ENCODE measurements at places on chromosomes 1 and 21.

DNA sequence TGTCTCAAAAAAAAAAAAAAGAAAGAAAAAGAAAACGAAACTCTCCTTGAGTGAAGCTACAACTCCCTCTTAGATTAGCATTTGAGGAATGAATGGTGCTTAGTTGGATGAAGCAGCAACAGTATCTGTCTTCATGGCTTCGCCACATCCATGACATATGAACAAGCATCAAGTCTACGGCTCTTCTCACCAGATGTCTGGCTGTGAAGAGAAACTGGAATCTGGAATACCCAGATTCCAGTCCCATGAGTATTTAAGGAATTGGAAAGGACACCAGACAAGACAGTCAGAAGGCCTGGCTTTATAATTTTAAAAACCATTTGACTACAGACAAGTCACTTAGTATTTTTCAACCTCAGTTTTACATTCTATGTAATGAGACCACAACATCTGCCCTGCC lies 38.0 kb upstream of the TADA1 start:
- no peak for DNase-seq

- peak; percentile 29 for DNase-seq
Observed at GRCh38 chr1:200128944-200129879, 101.7 kb downstream of the NR5A2 start.

GRCh38 chr1:112840631-112841624 lies 115.1 kb downstream of the SLC16A1 start:
- DNase-seq, result no peak

GRCh38 chr1:183913567-183913993 lies 108.7 kb downstream of the RGL1 start:
- no peak for DNase-seq

DNA sequence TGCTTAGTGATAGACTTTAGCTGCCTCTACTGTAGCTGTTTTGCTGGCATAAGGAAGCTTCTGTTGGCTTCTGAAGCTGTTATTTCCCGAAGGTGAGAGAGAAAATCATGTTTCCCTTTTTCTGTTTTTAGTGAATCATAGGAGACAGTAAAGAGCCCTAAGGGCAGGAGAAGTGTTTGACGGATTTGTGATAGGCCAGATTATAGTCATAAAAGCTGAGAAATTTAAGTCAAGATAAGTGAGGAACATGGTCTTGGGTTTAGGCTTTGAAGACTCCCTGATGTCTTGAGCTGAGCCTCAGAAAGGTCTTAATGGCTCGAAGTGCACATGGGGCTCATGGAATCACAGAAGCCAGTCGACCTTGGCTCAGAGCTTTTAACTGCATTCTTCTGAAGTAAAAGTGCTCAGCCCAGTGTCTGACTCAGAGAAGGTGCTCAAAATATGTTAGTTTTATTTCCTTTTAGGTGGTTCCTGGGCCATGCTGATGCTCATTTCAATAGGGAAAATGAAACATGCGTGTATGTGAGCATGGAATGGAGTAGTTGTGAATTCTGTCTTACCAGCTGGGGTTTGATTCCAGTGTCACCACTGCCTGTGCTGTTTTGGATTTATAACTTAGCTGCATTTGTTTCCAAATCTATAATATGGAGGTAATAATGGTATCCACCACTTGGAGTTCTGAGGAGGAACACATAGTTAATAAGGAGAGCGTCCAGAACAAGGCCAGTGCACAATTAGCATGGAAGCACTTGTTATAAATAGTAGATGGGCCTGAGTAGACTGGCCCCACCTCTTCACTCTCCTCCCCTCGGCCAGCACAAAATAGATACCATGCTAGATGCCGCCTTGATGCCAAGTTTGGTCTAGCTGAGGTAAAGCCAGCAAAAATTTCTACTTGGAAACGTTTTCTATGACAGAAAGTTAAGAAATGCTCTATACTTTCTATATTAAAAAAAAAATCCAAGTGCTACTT lies 99.2 kb downstream of the C1orf21 start:
- DNase-seq, result no peak

DNA sequence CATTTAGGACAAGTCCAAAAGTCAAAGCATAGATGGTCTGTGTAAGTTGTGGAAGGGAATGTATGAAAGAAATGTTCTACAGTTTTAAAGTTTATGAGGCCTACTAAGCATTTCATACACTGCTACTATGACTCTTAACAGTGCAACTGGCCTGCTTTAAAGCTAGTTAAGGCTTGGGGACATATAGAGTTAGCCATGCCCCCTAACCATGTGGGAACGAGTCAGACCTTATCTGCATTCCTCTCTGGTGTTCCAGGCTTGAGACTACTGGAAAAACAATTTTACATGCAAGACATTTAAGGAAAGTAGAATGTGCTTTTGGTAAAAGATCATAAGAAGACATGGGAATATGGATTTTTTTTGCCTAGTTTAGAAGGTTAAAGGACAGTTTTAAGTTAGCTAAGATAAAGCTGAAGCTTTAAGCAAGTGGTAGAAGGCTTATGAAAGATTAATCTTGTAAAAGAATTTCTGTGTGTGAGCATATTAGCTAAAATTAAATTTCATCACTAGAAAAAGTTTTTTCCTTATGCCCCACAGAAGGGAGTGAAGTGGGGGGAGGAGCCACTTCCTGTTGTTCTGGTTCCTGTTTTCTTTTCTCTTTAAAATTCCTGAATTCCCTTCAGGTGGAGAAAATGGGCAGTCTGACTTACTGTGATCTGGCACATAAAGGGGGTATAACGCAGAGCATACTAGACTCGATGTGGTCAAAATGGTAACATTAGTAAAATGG lies 8.9 kb upstream of the CD48 start:
- no peak for DNase-seq

DNA sequence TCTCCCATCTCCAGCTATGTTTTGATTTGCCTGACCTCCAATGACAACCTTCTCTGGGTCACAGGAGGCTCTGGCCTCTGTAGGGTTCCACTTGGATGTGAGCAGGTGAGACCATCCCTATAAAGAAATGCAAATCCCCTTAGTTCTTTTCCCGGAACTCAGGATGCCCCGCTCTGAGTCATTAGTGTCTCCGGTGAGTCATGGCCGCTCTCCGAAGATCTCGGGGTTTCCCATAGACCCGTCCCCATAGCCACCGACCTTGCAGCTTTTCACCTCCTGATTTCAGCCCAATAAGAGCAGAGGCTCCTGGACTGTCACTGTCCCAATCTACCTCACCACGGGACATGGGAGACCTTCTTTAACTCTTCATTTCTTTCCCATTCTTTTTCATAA lies 98.2 kb downstream of the PGBD5 start:
- DNase-seq, result no peak

GRCh38 chr1:101918277-101918676 lies 78.4 kb downstream of the OLFM3 start:
- DNase-seq, result no peak

GRCh38 chr1:199700551-199700950 lies 327.0 kb upstream of the NR5A2 start:
- no peak for DNase-seq

DNA sequence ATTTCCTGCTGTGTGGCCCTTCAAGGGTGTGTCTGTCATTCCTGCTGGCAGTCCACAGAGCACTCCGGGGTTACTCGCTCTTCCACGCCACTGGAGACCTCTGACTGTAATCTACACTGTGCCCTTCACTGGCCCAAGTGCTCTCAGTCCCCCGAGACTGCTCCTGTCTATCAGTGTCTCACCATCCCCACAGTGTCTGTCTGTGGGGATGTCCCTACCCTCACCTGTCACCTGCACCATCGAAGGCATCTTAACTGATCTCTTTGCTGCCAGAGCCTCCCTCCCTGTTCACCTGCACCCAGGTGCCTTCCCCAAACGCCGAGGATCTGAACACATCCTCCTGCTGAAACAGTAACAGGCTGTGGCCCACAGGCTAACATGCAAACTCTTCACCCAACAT lies 136.7 kb downstream of the MATN1 start:
- no peak for DNase-seq

DNA sequence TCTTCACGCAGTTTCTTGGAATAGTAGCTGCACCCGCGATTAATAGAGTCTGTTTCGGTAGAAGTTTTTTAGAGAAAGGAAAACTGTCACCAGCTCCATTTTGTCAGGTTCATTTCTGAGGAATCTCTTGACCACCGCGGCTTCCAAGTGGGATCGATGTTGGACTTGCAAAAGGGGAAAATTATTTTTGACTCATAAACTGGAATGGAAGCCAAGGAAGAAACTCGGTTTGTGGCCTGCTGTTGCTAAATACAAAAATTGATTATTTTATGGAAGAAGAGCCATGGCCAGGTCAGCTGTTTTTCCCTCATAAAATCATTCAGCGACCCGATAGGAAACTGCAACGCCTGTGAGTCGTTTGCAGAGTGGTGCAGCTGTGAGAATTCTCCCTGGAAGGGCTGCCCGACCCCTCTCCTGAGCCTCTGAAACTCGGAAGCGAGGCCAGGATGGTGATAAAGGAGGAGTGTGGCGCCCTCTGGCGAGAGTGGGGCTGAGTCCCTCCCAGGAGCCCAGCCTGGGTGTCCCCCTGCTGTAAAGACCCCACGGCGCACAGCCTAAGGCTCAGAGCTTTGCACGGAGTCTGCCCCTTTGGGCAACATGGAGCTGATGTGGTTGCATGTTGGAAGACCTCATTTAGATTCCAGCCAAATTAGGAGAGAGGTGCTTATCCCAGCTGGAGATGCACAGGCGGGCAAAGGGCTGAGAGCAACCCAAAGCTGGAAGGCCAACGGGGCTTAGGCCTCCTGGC lies 83.6 kb upstream of the SLC25A33 start:
- peak; percentile 29 for DNase-seq

DNA sequence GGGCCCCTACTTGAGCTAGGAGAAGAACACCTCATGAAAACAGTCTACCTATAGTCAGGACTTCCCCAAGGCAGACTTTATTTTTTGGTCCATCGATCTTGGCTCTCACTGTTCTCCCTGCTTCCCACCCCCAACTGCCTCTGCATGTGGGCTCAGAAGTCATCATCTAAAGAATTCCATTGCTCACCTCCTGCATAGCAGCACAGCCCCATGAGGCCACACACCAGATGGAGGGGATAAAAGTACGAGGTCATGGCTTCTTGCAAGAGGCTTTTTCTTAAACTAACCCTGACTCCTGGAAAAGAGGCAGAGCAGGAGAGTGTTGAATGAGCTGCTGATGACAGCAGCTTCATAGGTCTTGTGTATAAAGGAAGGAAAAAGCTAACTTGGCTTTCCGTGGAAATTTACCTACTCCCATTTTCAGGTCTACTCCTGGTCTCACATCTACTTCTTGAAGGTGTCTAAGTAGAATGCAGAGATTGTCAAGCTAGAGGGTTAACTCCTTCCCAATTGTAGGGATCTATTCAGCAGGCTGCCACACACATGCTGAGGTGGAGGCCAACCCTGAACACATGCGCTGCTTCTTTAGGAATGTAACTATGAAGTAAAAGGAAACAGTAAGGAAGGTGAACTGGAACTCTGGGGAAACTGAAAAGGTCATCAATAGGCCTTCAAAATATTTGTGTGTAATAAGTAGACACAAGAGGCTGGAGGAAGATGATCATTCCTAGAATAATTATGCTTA lies 18.7 kb downstream of the WNT2B start:
- no peak for DNase-seq

DNA sequence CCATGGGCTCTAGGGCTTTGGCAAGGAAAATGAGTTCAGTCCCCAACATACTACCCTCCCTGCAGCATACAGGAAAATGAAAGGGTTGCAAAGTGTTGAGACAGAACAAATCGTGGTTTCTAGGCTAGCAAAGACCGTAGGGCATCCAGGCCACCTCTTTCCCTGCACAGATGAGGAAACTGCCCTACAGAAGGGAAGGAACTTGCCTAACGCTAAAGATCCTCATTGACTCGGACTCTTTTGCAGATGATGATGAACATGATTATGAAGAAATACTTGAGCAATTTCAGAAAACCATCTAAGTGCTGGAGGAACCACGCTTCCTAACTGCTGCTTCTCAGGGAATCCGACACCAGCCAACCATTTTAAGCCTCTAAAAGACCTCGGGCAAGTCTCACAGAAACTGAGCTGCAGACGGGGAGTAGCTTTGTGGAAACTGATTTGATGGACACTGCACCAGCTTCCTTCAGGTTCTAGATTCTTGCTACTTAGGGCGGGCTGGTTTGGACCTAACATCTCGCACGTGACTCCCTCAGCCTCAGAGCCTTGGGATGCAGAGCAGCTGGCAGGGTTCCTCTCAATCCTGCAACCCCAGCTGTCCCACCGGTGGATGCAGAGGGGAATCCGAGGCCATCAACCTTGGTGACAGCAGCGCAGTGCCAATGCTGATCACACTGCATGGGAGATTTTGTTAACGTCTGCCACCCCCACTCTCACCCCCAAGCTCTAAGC lies 13.4 kb downstream of the THEMIS2 start:
- no peak for DNase-seq

DNA sequence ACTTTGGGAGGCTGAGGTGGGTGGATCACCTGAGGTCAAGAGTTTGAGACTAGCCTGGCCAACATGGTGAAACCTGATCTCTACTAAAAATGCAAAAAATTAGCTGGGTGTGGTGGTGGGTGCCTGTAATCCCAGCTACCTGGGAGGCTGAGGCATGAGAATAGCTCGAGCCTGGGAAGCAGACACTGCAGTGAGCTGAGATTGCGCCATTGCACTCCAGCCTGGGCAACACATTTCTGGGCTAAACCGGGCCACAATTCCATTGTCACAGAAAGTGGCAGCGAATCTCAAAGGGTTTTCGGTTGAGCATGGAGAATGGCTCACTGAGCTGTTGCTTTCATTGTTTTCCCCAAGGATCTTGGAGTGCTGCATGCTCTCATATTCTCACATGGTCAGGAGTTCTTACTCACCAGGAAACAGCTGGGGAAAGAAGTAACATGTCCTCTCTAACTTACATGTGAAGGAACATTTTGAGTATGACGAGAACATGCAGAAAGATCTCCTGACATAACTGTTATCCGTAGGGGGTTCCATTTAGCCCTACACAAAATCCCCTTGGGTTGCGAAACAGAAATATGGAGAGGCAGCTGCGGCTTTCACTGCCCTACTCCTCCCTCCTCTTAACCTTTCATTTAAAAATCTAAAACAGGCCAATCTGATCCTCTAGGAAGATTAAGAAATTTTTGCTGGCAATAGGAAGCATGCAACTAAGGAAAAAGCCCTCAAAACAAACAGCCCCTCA lies 341.1 kb downstream of the PCP4 start:
- DNase-seq, result no peak

- DNase-seq, result peak; percentile 76
Observed at GRCh38 chr1:67853704-67854103, 20.4 kb upstream of the GNG12 start.

DNA sequence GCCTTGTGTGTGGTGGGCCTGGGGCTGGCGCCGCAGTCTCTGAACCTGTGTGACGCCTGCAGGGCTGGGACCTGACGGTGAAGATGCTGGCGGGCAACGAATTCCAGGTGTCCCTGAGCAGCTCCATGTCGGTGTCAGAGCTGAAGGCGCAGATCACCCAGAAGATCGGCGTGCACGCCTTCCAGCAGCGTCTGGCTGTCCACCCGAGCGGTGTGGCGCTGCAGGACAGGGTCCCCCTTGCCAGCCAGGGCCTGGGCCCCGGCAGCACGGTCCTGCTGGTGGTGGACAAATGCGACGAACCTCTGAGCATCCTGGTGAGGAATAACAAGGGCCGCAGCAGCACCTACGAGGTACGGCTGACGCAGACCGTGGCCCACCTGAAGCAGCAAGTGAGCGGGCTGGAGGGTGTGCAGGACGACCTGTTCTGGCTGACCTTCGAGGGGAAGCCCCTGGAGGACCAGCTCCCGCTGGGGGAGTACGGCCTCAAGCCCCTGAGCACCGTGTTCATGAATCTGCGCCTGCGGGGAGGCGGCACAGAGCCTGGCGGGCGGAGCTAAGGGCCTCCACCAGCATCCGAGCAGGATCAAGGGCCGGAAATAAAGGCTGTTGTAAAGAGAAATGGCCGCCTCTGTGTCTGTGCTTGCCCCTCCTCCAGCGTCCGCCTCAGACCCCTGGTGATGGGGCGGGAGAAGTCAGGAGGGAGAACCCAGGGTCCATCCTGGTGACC lies 788 bp downstream of the ISG15 start:
- peak; percentile 59 for DNase-seq
